ENCODE measurements at places on chromosomes 1 and 21. TPM values are rescaled to one million over a fixed set of nuclear protein-coding genes. Genes with fewer than 3 reads are reported as not detected.

Gene TIE1
- total RNA-seq: not detected

Gene NPPB
- not detected for total RNA-seq

Gene LIPI
- total RNA-seq: not detected

- H3K27ac ChIP-seq: no peak overlapping the region
- H3K4me3 ChIP-seq: no peak overlapping the region
- H3K36me3 ChIP-seq: no peaks in the 10 kb centered on the region
- H3K4me1 ChIP-seq: peaks cover 8% of the 10 kb centered on the region
These were observed 48.7 kb upstream of the LBR start for GRCh38 chr1:225476538-225476988.

DNA sequence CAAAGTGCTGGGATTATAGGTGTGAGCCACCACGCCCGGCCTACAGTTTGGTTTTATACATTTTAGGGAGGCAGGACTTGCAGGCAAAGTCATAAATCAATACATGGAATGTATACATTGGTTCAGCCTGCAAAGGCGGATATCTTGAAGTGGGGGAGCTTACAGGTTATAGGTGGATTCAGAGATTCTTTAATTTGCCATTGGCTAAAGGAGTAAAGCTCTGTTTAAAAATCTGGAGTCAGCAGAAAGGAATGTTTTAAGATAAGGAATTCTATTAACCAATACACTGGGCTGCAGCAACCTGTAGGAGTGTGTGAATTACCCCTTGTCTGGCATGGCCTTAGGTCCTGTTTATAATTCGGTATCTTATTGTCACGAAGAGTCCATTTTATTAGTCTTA, 57.6 kb downstream of the OPTC start:
- no peak overlapping the region for H3K4me3 ChIP-seq
- peaks cover 83% of the 10 kb centered on the region for H3K4me1 ChIP-seq
- no peaks in the 10 kb centered on the region for H3K27me3 ChIP-seq
- no peak for DNase-seq

- no peak overlapping the region for H3K4me3 ChIP-seq
- no peaks in the 10 kb centered on the region for H3K27me3 ChIP-seq
- H3K36me3 ChIP-seq: no peaks in the 10 kb centered on the region
- DNase-seq: peak; percentile 50
These were observed 11.7 kb upstream of the CAPN9 start for GRCh38 chr1:230735447-230735846.

GRCh38 chr1:185676969-185677368, 57.2 kb upstream of the HMCN1 start:
- H3K36me3 ChIP-seq: no peaks in the 10 kb centered on the region
- H3K4me3 ChIP-seq: no peak overlapping the region
- no peaks in the 10 kb centered on the region for H3K4me1 ChIP-seq
- no peaks in the 10 kb centered on the region for H3K27me3 ChIP-seq
- no peak overlapping the region for H3K27ac ChIP-seq
- DNase-seq: no peak

DNA sequence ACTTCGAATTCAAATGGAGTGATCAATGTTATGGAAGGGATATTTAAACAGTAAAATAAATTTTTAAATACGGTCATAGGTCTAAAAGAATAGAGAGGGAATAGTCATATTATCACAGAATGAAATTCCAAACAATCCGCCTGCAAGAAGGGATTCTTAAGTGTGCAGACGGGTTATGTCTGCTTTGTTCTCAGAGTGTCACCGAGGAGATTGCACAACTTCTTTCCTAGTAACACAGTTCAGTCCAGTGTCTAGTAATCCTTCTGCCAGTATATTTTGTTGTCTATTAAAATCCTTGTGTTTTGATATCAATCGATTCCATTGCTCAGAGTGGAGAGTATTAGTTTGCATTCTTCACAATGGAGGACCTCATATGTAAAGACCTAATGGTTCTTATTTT, 48.4 kb downstream of the LRRC53 start:
- H3K4me3 ChIP-seq: no peak overlapping the region
- H3K27ac ChIP-seq: no peak overlapping the region
- H3K36me3 ChIP-seq: no peaks in the 10 kb centered on the region
- DNase-seq: no peak

DNA sequence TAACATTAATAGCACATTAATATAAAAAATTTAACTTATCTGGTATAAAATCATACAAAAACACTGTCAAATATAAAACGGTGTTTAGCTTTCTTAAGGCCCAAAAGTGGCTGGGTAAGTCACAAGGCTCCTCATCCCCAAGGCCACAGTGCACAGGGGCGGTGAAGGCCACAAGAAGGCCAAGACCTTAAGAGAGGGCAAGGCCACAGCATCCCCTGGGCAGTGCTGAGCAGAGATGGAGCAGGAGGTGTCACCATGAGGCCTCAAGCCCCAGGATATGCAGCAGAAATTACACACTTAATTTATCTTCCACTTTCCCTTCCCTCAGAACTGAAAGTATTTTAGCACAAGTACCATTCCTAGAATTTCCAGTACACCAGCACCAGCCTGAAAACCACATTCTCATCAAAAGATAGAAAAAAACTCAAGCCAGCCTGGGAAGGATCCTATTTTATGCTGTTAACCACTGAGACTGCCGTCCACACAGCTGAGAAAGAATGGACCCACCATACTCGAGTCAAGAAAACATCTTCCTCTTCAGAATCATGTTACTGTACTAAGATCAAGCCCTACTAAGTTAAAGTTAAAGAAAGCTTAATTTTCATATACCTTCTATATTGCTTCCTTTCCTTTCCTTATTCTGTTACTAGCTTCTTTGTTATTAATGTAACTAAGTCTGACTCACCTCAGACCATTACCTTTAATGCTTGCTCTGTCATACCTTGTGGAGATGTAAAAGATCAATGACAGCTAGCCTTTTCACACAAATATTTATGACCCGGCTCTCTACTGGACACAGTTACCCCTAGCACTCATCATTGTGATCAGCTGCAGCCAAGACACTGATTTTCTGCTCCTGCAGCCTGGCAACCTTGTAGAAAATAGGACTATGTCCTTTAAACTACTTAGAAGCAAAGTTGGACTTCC, 26.4 kb upstream of the FMO1 start:
- H3K36me3 ChIP-seq: no peaks in the 10 kb centered on the region
- no peak overlapping the region for H3K27ac ChIP-seq
- no peaks in the 10 kb centered on the region for H3K4me1 ChIP-seq
- H3K27me3 ChIP-seq: no peaks in the 10 kb centered on the region
- no peak for DNase-seq
- H3K4me3 ChIP-seq: no peak overlapping the region
